ENCODE measurements at places on chromosomes 12 and 14.

- DNase-seq: no peak
Observed at GRCh38 chr14:106528717-106529116, 1002.3 kb downstream of the TMEM121 start.

DNA sequence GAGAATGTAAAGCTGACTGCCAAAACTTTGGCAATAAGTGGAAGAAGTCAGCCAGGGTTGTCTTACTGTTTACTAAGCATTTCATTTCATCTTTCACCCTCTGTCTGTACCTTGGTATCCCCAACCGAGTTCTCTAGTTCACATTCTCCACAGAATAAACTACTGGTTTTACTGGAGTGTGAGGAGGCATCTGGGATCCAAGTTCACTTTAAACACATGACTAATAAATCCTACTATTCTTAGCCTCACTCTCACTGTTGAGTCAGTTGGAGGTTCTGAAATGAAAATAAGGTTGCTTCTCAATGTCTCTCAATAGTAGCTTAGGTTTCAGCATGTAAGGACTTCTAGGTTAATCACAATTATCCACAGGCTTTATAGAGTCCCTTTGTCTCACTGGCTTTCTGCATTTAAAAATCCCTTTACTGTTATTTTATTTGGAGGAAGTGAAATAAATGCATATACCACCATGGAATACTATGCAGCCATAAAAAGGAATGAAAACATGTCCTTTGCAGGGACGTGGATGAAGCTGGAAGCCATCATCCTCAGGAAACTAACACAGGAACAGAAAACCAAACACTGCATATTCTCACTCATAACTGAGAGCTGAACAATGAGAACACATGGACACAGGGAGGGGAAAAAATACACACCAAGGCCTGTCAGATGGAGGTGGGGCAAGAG is 95.8 kb downstream of the EPS8 start:
- no peak for DNase-seq

DNA sequence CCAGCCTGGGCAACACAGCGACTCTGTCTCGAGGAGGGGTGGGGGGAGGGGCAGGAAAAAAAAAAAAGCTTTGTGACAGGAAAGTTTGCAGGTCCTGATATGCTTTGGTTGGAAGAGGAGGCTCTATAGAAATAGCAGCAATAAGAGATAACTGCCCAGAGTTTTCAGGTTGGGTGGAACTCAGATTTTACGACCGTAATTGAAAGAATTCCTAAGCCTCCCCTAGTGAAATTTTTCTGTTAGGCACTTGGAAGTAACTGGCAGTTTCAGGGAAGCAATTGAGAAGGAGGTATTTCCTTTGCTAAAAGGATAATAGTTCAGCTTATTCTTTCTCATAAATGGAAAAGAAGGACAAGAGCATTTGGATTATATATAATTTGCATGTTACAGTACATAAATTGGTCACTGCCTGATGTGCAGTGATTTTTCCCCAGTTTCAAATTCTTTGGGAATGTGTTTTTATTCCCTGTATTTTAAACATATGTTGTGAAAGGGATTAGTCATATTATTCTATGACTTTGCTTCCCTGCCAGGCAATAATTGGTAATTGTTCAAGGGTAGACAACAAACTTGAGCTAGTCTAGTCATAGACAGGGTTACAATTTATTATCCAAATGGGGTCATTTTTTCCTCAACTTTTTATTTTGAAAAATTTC is 452.8 kb downstream of the AEBP2 start:
- no peak for DNase-seq

DNA sequence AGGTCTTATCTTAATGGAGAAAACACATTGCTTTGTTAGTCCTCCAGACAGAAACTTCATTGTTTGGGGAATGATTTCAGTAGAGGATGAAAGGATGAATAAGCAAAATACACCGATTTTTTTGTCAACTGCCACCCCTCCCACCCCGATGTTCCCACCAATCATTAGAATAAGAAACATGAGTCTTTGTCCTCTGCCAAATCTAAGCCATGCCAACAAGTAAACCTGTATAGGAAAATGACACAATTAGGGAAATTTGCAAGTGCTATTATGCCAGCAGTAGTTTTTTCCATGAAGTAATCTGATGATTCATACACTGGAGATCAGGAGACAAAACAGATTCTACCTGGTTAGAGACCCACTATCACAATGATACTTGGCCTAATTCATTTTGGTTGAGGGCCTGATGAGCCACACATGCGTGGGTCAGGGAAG is 35.9 kb downstream of the FLRT2 start:
- no peak for DNase-seq

DNA sequence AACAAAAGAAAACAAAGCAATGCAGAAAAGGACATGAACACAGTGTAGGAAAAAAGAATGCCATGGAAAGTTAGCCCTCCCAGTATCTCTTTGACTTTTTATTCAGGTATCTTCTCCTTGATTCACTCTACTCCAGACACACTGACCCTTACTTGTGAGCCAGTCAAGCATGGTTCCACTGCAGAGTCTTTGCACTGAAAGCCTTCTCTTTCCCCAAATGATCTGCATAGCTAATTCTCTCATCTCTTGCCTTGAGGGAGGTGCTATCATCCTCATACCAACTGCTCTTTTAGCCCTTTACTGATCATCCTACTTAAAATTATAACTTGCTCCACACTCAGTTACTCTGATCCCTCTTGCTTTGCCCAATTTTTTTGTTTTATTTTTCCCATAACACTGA is 101.2 kb upstream of the SLC16A7 start:
- DNase-seq: no peak
